ENCODE measurements at places on chromosomes 7 and 10.

GRCh38 chr7:15751191-15751701 is 64.8 kb upstream of the MEOX2 start:
- DNase-seq = no peak

DNA sequence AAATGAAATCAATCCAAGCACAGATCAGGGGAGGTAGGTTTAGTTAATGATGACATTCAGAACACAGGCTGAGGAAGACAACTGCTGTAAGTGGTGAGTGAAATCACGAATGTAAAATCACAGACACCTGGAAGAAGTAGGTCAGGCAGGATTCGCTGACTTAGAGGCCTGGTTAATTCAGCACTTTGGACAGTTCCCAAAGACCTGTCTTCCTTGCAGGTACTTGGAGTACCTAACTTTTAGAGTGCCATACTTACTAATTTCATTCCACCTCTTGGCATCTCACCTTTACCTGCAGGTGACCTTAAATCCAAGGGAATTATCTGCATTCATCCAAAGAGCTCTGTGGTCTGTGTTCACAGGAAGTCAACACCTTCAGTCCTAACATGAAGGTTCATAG is 822.3 kb downstream of the PHTF2 start:
- DNase-seq = no peak

DNA sequence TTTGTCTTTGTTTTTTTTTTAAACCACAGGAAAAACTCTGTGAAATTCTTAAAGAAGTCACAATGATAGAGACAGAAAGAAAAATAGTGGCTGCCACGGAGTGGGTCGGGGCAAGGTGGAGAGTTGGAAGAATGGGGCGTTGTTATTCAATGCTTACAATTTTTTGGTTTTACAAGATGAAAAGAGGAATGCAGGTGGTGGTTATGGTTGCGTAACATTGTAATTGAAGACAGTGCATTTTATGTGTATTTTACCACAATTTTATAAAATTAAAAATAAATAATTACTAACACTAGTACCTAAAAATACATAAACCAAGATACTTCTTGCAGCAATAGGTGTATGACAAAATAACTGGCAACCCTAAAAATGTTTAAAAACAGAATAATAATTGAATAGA is 76.9 kb upstream of the VOPP1 start:
- no peak for DNase-seq

- DNase-seq = no peak
Measured at GRCh38 chr7:34219153-34219718, 313.9 kb downstream of the BMPER start.

DNA sequence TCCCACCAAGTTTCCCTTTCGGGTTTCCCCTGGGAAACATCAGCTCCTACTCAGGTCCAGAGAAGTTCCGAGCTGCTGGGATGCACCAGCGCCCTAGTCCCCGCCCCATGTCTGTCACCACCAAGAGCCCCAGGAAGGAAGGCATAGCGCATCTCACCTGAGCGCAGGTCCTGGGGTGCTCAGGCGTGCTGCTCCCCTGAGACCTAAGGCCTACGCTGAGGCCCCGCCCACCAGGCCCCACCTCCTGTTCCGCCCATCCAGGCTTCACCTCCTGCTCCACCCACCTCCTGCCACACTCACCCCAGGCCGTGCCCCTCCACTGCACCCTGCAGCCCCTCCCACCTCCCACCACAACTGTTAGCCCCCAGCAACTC is 1.2 kb upstream of the TFR2 start:
- peak; percentile 27 for DNase-seq

DNA sequence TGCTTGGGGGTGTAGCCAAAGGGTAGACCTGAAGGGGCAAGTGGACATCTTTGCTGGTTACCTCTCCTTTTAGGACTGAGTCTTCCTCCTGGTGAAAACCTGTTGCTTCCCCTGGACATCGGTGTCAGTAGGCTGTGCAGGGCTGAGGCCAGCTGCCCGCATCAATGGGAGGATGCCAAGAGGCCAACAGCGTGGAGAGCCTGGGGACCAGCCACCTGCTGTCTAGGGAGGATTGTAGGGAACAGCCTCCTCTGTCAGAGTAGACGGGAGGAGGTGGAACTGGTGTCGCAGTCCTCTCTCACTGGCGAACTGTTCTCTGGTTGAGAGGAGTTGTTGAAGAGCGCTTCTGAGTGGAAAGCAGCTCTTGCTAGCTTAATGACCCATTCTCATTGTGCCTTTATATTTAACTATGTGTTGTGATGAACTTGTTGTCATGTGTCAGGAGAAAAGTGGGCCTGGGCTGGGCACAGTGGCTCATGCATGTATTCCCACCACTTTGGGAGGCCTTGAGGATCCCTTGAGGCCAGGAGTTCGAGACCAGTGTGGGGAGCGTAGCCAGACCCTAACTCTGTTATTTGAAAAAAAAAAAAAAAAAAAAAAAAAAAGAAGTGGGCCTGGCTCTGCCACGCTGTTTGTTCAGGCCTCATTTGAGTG is 1.8 kb downstream of the SUFU start:
- no peak for DNase-seq

- no peak for DNase-seq
Measured at GRCh38 chr7:28900311-28900710, 57.8 kb downstream of the TRIL start.

GRCh38 chr10:12196531-12197211 is 683 bp downstream of the CDC123 start:
- no peak for DNase-seq

DNA sequence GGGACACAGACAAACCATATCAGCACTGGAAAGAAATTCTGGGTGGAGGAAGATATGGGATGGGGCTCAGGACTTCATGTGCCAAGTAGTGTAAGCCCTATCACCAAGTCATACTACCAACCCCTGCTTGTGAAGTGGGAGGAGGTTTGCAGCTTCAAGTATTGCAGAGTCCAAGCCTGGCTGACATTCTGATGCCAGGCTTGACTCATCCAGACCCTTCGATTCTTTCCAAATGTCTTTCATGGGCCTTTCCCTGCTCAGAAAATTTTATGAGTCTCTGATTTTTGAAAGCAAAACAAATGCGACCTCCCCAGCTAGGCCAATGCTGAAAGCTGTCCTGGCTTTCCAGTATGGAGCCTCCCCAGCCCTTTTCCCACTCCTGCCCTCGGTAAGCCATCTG is 45.1 kb upstream of the SMNDC1 start:
- DNase-seq = no peak

GRCh38 chr7:30900053-30900452 is 11.6 kb upstream of the AQP1 start:
- no peak for DNase-seq

- no peak for DNase-seq
Measured at GRCh38 chr7:155931396-155932085, 119.3 kb upstream of the SHH start.

DNA sequence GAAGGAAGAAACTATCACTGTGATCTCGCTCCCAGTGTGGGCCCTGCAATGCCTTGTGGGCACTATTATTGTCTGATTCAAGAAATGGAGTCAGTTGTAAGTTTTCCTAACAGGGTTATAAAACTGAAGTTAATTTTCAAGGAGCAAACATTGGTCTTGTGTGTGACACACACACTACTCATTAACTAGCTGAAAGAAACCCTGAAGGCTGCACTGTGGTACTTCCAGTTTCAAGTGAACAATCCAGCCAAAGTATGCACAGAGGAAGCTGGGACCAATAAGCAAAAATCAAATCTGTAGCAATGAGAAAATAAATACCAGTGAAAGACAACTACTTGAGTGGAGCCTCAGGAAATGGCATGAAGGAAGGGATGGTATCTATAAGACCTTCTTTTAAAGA is 506.6 kb upstream of the POT1 start:
- no peak for DNase-seq

DNA sequence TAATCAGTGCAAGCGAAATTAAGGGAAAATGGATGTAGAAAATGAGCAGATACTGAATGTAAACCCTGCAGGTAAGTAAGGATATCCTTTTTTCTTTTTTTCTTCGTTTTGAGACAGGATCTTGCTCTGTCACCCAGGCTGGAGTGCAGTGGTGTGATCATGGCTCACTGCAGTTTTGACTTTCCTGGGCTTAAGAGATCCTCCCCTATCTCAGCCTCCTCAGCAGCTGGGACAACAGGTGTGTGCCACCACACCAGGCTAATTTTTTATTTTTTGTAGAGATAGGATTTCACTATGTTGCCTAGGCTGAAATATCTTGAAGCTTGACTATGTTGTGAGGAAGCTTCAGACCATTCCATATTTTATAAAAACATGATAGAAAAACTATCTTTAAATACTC is 4.3 kb downstream of the PDCD4 start:
- no peak for DNase-seq

DNA sequence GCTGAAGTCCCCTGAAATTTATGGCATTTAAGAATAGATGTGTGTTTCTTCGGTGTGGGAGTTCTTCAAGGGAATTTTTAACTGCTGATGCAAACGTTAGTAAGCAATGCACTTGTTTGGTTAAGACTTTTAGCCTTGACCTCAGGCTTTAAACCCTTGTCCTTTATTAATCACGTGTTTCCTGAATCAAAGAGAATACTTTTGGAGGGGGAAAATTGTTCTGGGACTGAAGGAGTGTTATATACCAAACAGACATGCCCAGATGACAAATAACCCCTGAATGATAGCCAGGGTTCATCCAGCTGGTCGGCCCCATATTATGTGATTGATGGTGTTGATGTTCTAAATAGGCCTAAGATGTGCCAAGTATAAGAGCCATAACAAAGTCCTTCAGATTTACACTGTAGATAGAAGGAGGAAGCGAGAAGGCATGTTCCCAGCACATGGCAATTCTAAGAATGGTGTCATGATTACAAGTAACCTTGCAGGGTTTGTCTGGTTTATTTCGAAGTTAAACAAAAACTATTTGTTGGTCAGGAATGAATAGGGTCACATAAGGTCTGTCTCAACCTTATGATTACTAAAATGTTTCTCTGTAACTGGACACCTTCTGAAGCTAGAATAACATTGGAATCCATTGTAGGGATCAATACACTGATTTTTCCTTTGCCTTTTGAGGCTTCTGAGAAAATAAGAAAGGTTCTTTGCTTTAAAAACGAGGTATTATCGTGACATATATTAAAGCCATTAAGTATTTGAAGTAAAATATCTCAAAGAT is 124.2 kb upstream of the SEM1 start:
- DNase-seq = no peak

DNA sequence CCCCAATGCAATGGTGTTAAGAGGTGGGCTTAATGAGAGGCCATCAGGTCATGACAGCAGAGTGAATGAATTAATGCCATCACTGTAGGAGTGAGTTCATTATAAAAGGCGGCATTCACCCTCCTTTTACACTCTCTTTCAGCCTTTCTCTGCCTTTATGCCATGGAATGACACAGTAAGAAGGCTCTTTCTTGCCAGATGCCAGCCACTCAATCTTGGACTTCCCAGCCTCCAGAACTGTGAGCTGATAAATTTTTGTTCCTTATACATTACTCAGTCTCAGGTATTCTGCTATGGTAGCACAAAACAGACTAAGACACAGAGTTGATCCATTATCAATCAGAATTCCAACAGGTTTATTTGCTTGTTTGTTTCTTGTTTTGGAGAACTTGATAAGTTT is 3.2 kb downstream of the TCAF1 start:
- DNase-seq = no peak

- DNase-seq = no peak
Measured at GRCh38 chr7:18437101-18437500, 58.4 kb upstream of the HDAC9 start.

GRCh38 chr7:143405173-143406001 is 3.3 kb downstream of the EPHA1 start:
- DNase-seq = no peak

DNA sequence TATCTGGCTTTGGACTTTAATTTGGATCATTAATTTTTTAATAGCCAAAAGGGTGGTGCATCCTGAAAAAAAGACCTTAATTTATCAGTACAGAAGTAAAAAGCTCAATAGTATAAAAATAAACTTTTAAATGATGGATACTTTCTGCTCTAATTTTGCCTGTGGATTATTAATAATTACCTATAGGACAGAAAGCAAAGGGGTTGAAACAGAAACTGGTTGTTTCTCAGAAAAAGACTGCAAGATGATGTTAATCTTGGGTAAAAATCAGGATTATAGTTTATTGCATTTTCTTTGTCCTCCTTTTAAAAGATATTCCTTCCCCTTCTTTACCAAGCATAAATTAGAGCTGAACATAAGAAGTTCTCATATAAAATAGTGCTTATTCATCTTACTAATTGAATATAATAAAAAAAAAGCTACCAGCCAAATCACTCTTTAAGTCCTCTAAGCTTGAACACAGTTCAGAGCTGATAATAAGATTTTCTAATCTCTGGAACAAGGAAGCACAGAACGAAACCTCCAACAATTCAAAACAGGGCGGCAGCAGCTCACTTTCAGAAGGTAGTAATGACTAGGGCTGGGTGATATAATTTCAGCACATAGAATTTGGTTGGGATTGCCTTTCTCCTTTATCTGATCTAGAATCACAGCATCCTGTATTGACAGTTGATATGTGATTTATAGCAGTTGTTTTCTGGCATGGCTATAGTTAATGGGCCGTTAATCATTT is 8.1 kb upstream of the GPR85 start:
- no peak for DNase-seq

DNA sequence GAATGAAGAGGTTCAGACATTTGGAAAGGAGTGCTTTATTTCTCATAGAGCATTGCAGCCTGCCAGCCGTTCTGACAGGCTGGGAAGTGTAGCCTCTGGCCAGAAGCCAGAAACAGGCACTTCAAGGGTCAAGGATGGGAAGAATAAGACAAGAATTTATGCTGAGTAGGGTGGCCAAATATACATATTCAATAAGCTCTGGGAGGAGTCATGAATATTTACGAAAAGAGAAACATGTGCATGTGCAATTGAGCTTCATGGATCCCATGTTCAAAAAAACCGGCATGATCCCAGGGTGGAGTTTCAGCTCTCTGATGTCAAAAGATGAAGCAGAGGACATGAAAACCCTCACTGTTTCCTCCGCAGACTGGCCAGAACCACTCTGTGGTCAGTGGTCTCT is 32.9 kb downstream of the TLX1 start:
- DNase-seq = no peak

GRCh38 chr7:22578007-22578733 is 78.2 kb upstream of the STEAP1B start:
- DNase-seq = no peak

- DNase-seq = no peak
Measured at GRCh38 chr10:34168439-34168838, 646.7 kb downstream of the PARD3 start.

DNA sequence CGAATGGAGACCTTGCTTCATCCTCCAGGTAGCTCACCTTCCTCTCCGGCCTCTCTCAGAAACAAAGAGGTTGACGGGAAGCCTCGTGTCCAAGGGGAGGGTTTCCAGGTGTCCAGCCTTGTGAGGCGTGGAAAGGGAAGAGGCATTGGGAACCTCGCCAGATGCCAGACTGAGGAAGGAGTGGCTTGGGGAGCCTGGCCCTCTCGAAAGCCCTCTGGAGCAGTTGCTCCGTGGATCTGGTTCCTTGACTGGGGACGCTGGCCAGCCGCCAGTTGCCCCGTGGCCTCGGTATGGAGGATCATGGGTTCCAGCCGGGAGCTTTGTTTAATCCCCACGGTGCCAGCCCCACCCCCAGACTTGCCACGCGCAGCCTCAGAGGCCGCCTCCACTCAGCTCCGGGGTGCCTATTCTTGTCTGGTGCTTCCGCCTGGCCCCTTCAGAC is 30.3 kb upstream of the SUN1 start:
- DNase-seq = no peak

Measured in CD4-positive, alpha-beta T cell treated with Interleukin-1 beta for 1 hour (primary cell).